ENCODE measurements at places on chromosomes 6 and 20.

GRCh38 chr6:34573567-34574183 lies 17.5 kb upstream of the SPDEF start:
- DNase-seq, result no peak

DNA sequence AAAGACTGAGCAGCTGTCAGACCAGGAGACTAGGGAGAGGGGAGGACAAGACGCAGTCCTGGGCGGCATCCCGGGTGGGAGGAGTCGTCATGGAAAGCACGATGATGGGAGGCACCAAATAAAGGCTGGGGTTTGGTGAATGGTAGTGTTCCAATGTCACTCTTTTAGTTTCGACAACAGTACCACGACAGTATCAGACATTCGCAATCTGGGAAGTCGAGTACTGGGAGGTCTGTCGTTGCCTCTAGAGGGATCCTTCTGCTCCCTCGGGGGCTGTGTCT lies 32.1 kb downstream of the PSMG4 start:
- no peak for DNase-seq

DNA sequence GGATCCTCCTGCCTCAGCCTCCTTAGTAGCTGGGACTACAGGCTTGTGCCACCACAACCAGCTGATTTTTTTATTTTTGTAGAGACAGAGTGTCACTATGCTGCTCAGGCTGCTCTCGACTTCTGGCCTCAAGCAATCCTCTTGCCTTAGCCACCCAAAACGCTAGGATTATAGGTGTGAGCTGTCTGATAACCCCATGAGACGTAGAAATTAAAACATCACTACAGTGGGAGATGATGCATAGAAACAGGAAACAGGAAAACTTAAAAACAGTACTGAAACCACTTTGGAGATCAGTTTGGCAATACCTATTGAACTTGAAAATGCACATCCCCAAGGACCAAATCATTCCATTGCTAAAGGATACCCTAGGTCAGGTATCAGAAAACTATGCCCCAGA lies 10.8 kb downstream of the SENP6 start:
- no peak for DNase-seq

- no peak for DNase-seq
Observed at GRCh38 chr6:161440299-161440698, 166.4 kb upstream of the AGPAT4 start.

GRCh38 chr6:11230158-11231107 lies 2.0 kb downstream of the NEDD9 start:
- no peak for DNase-seq

GRCh38 chr20:19519466-19519865 lies 238.6 kb upstream of the RIN2 start:
- no peak for DNase-seq

DNA sequence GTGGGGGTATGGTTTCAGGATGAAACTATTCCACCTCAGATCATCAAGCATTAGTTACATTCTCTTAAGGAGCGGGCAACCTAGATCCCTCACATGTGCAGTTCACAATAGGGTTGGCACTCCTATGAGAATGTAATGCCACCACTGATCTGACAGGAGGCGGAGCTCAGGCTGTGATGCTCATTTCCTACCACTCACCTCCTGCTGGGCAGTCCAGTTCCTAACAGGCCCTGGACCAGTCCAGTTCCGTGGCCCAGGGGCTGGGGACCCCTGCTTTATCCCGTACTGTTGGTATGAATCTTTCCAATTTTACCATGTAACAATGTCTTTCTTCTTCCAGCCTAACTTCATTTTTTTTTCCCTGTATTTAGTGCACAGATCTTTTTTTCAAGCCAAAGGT lies 94.9 kb downstream of the OGFRL1 start:
- no peak for DNase-seq

- no peak for DNase-seq
Observed at GRCh38 chr6:162942866-162943265, 215.1 kb downstream of the PACRG start.

GRCh38 chr6:77097940-77098339 lies 365.4 kb downstream of the HTR1B start:
- DNase-seq, result no peak

GRCh38 chr20:51995551-51995951 lies 193.2 kb upstream of the SALL4 start:
- no peak for DNase-seq

DNA sequence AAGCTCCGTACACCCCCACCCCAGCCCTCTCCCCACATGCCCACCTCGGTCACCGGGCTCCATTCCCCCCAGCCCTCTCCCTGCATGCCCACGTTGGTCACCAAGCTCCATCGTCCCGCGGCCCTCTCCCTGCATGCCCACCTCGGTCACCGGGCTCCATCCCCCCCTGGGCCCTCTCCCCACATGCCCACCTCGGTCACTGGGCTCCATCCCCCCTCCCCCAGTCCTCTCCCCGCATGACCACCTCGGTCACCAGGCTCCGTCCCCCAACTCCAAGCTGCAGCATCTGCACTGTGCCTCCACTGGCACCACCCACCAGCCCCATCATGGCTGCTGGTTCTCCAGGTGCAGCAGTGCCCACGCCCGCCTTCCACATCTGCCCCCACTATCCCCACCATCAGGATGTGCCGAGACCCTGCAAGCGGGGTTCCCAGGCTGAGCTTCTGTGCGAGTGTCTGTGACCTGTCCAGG lies 16.8 kb downstream of the TAF4 start:
- DNase-seq, result no peak

GRCh38 chr6:16805243-16805950 lies 44.1 kb upstream of the ATXN1 start:
- DNase-seq, result no peak

- DNase-seq, result no peak
Observed at GRCh38 chr6:28488916-28489365, 26.7 kb downstream of the GPX6 start.

GRCh38 chr20:54069501-54069971 lies 858 bp downstream of the BCAS1 start:
- DNase-seq, result no peak

GRCh38 chr6:95244751-95245150 lies 332.6 kb upstream of the MANEA start:
- no peak for DNase-seq

DNA sequence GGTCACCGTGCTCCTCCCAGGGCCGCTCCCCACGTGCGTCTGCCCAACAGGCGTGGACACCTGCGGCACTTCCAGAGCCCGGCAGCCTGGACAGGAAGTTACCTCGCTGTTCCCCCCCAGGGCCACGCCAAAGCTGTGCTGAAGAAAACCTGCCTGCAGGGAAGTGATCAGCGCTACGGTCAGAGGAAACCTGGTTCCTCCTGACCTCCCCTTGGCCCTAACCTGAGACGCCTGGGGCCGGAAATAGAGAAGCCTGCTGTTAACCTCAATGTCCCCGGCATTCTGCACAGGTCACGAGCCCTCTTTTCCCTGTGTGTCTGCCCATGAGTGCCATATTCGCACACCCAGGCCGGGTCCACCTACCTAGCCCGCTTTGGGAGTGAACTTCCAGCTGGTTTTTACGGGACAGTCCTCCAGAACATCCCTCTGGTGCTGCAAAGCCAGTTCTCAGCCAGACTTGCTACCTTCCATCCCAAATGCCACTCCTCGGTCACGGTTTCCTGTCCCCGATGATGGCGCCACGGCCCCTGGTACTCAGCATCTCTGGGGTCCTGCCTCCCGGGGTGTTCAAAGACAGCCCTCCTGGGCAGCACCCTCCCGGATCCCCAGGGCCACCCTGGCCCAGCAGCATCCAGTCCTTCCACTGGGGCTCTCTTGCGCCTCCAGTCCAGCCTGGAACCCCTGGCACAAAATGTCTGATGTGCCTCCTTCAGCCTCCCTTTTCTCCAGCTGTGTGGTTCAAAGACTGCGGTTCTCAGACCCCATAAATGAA lies 12.0 kb upstream of the IRF4 start:
- no peak for DNase-seq

DNA sequence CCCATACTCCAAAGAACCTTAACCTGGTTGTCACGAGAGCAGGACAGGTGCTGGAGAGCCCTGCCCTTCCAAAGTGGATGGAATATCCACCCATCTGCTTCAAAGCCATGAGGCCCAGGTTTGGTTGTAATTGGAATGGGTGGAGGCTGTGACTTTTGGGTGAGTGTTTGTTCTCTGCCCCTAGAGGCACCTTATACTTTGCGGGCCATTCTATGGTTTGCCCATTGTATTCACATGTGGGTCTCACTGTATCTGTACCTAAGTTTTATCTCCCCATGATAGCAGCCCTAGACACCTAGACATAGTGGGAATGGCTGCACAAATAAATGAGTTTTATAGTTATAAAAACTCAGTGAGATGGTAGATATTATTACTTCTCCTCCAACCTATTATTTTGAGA lies 67.1 kb upstream of the NAA20 start:
- no peak for DNase-seq

DNA sequence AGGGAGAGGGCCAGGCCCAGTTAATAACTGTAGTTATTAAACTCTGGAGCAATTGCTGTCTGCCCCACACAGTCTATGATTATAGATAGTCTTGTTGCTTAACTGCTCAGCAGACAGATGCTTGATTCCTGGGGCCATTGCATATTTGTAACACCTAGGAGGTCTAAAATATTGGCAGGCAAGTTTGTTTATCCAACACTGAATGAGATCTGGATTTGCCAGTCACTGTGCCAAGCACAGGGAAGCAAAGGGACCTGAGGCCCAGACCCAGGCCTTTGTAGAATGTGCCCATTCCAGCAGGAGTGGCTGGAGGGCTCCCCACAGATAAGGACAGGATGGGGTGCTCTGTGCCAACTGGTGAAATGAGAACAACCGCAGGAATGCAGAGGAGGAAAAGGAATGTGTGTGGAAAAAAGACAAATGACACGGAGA lies 17.6 kb upstream of the ENTPD6 start:
- no peak for DNase-seq

- peak; percentile 44 for DNase-seq
Observed at GRCh38 chr6:14046476-14047068, 71.0 kb upstream of the CD83 start.

- no peak for DNase-seq
Observed at GRCh38 chr6:108002365-108003221, 44.6 kb upstream of the SEC63 start.

DNA sequence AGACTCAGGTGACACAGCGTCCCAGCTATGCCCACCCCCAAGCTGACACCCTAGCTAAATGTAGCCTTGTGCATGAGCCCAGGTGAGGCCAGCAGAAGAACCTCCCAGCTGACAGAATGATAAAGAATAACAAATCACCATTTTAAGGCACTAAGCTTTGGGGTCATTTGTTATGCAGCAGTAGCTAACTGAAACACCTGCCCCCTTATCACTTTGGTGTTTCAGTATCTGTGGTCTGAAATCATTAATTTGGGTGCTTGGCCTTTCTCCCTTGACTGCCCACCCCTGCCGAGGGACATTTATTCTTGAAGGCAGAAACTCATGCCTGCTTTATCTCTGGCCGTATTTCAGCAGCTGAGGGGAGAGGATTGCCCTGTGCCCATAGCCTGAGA lies 30.0 kb downstream of the DACT2 start:
- no peak for DNase-seq

- DNase-seq, result no peak
Observed at GRCh38 chr6:146883640-146884531, 285.1 kb downstream of the ADGB start.

- no peak for DNase-seq
Observed at GRCh38 chr6:15398633-15399275, 152.9 kb downstream of the JARID2 start.

DNA sequence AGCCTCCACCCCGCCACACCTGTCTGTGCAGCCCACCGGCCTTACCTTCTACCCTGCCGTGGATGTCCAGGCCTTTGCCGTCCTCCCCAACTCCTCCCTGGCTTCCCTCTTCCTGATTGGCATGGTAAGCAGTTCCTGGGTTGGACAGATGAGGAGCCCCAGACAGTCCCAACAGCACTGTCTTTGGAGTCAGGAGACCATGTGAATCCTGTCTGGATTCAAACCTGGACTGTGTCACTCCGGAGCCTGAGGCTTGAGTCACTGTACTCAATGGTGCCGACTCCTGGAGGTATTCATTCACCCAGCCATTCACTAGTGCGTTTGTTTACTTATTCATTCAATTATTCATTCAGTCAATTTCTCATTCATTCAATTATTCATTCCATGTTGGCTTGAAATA lies 20.0 kb upstream of the LBP start:
- DNase-seq, result no peak

DNA sequence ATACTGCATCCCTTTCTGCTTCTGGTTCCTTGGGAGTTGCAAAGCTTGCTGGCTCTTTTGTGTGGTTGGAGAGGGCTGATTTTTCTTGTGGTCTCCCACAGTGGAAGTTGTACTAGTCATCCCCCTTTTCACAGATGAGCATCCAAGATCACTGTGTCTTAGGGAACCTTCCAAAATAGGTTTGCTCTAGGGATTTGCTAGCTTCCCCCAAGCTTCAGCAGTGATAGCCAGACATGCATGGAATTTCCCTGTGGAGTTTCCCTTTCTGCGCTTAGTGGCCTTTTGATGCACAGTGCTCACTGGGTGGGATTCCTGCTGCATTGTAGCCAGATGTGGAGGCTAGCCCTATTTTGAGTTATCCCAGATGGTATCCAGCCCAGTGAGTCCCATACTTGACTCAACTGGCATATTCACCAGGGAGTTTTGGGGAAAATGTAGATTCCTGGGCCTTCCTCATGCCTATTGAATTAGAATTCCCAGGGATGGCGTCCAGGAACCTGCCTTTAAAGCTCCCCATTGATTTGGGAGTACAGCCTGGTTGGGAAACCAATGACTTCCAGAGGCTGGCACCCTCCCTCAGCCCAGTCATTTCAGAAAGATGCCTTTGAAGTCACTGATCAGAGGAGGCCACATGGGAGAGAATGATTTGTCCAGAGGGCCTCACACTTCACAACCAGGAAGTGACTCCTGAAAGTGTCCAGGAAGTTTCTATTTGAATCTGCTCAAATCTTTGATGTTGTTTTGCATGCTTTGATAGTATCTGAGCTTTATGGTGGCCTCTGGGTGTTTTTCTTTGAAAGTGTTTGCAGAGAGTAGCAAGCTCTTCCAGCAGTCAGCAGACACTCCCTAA lies 25.9 kb downstream of the PPARD start:
- DNase-seq, result no peak

- DNase-seq, result no peak
Observed at GRCh38 chr6:143844006-143844405, 868 bp downstream of the LTV1 start.

DNA sequence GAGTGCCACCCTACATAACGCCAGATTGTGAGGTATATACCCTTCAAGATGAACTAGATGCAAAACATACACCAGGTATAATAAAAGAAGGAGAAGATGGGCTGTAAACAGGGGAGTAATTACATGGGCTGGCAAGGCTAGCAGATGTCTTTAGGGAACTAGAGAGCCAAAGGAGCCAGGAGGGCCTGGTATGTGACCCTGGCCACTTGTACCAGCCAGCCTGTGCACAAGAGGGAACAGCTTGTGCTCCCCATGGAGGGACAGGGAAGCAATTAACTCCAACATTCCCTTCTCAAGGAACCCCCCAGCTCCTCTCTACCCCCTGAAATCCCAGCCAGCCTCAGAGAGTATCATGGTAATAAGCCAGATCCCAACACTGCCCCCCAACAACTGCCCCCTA lies 139.9 kb downstream of the HIVEP2 start:
- no peak for DNase-seq

DNA sequence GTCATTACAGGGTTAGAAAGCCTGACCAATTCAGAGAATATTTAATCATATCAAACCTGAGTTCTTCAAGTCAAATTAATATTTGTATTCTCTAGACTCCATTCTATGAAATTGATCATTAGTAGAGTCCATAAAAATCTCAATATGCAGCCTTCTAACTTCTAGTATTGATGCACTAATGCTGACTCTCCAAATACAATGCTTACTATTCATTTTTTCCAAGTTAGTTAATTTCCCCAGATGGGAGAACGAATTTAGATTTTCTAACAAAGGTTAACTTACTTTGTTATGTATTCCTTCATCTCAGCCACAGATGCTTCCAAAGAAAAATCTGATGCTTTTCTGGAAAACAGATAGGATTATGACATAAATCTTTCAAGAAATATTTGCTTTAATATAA lies 12.4 kb upstream of the NDRG3 start:
- no peak for DNase-seq
